ENCODE measurements at places on chromosomes 6 and 20.

DNA sequence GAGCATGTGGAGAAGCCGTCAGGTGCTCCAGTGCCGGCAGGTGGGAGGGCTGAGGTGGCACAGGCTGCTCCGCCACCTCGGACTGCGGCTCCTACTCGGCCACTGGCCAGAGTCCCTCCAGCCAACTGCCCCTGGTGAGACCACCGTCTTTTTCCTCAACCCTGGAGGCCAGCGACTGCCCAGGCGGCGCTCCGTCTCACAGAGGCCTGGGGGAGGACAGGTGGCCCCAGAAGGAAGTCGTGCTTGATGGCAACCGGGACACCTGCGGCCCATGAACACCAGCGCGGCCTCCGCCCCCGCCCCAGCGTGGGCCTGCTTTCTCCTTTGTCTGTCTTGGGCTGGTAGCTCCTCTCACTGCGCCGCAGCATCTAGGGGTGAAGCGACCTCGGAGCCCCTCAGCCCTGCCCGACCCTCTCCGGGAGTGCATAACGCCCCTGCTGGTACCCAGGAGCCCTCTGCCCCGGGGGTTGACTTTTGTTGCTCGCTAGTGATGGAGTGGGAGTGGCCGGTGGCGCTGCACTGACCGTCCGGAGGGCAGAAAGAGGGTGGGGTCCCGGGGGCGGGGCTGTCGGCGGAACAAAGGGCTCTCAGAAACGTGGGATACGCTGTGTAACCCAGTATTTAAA, 706 bp upstream of the TUBB2B start:
- no peak for DNase-seq

DNA sequence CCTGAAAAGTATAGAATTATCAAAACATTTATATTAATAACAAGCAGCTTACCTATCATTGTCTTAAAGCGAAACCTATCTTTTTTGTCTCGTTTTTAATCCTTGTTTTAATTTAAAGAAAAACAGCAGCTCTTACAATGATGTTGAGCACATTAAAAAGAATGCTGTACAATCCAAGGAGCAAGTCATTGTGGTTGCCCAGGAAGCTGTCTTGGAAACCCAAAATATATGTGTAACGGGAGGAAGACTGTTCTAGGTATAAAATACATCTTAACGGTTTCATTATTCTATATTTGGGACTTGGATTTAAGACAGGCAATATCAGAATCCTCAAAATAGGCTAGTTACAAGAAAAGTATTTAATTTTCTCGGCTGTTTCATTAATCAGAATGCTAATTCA, 21.7 kb downstream of the ZNF133 start:
- DNase-seq = no peak

DNA sequence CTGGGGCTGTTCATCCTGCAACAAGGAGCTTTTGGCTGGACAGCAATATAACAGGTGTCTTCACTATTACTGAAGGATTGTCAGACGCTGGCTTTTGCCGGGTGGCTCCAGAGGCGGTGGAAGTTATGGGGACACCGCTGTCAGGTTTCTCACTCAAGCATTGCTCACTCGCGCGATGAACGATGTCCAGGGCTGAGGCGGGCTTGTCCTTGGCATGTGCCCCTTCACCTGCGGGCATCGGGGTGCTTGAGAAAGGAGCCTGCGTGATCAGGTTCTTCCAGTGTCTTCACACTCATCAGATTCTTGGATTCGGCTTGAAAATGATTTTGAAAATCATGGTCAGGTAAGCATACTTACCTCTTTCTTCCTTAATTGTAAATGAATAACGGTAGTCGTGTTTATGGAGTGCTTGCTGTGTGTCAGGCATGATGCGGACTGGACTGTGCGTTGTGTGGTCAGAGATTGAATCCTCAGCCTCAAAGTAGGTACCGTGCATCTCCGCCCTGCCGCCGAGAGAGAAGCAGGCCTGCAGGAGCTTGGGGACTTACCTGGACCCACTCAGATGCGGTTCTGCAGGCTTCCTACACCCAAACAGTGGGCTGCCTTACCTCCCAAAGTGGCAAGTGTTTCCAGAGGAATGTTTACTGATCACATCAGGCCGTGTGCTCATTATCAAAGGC, 18.3 kb upstream of the PYGB start:
- no peak for DNase-seq

DNA sequence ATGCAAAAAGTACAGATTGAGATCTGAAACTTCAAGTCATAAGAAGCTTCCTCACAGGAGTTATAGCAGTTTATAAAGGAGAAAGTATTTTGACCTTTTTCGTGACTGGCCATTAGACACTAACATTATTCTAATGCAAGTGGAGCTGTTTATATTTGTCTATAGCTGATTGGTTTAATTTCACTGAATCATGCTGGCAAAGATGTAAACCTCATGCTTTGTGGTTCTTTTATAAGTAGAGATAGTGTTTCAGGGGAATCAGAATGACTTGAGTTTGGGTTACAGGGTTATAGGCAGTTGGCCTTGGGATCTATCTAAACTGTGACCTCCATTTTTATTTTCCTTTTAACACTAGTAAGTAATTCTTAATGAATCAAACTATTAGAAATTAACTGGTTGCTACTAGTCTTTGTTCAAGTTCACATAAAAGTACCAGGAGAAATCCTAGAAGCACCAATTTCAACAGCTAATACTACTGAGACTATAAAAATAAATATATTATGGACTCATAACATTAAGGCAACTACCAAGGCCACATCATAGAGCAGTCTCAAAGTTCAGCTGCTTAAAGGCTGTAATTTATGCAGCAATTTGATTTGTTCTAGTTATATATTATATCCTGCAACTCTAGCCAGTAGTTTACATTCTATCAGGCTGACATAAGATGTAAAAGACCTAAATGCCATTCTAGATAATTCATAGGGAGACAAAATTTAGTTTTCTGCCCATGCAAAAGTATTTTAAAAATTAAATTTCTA, 94.0 kb downstream of the RNGTT start:
- peak; percentile 89 for DNase-seq

- peak; percentile 69 for DNase-seq
These were observed 102.7 kb upstream of the CNKSR3 start for GRCh38 chr6:154613137-154613676.

DNA sequence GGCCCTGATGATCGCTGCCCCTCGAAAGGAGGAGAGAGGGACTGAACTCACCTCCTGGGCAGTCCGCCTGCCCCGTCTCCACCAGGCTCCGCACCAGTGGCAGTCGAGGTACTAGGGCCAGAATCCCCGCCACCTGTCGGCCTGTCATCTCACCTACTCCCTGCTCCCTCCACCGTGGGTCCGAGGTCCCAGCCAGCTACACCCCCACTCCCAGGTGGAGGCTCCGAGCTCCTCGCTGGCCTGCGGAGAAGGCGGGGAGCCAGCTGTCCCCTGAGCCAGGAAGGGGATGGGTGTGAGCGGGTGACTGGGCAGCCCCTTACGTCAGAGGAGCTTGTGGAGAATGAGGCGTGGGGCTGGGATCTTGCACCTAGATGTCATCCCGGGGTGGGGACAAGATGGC, 1066.5 kb upstream of the MANEA start:
- no peak for DNase-seq

DNA sequence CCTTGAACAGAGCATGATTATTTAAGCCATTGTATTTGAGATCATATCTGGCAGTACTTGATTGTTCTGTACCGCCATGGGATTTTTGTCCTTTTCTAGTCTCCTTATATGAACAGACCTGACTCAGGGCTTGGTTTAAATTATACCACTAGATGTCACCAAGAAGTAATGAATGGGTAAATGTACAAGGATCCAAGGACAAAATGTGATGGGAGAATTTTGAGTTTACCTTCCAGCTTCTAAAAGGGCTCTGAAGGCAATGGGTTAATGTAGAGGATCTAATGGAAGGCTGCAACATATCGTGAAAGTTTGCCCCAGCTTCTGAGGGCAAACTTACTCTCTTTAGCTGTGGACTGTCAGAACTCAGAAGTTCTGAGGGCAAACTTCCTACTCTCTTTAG, 12.0 kb downstream of the RNF8 start:
- no peak for DNase-seq

GRCh38 chr6:142241061-142241460, 60.7 kb upstream of the ADGRG6 start:
- DNase-seq = no peak

DNA sequence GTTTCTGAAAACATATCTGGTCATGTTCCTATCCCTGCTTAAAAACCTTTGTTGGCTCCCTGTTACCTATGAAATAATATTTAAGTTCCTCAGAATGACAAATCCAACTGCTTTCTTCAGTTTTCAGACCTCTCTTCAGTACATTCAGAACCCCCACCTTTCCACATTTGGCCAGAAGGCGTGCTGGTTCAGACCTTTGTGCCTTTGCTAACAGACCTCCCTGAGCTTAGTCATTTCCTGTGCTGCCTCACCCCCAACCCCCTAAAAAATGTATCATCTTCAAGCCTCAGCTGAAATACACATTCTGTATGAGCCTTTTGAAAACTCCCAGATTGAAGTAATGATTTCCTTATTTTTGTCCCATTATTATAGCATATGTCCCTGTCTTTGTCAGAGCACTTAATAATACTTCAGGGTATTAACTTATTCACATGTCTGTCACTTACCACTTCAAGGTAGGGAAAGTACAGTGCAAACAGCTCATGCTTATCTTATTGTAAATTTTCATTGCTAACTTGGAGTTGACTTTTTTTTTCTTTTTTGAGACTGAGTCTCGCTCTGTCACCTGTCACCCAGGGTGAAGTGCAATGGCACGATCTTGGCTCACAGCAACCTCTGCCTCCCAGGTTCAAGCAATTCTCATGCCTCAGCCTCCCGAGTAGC, 19.7 kb downstream of the FAM217A start:
- peak; percentile 40 for DNase-seq

GRCh38 chr20:16451982-16452381, 121.3 kb downstream of the KIF16B start:
- DNase-seq = no peak

DNA sequence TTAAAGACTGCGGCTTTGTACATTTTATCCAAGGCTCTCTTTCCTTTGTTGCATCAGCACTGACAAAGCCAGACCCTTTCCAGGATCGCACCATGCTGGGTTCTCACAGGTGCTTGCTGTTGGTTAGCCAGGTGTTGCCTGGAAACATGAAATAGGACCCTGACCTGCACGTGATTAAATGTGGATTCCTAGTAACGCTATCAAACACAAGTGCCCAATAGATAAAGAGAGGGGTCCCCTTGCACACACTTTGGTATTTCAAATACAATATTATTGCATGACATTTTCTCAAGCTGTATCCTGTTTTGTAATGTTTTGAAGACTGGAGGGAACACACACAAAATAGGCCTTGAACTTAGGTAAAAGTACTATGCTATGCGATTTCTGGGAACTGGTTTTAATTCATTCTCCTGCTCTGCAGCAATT, 73.3 kb downstream of the AKAP12 start:
- DNase-seq = no peak

DNA sequence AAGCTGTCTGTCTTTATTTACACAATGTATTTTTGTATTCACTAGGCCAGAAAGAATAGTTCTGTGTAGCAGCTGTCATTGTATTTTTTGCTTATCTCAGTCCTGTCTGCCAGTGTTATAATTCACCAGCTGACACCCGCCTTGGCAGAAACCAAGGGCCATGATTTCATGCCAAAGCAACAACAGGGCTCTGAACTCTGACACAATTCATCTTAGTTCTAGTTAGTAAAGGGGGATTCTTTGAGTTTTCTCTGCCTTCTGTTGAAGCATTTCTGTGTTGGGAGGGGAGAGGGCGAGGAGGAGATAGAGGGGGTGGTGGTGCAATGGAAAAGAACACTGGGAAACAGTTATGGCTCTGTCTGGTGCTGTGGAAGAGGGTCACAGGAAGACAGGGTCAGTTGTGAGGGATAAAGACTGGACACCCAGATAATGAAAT, 684.6 kb upstream of the MARCKS start:
- DNase-seq = peak; percentile 7

DNA sequence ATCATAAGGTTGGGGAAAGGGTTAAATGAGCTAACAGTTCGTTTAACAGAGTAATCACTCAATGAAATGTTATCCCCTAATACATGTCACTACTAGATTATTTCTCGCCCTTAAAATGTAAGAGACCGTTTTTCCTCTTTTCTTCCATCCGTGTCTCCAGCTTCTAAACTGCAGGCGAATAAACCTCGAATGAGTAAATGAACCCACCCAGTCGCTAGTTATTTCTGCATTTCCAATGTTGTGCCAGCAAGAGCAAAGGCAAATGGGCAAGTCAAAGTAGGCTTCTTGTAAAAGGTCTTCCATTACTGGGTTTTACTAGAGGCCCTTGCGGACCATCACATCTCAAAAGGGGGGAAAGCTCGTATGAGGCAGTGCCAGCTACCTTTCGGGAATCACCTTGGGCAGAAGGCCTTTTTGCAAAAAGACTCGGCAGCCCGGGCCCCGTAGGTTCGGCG, 400 bp upstream of the SMAP1 start:
- DNase-seq = no peak

- DNase-seq = peak; percentile 45
These were observed 610.3 kb downstream of the RNF144B start for GRCh38 chr6:18997375-18997826.

DNA sequence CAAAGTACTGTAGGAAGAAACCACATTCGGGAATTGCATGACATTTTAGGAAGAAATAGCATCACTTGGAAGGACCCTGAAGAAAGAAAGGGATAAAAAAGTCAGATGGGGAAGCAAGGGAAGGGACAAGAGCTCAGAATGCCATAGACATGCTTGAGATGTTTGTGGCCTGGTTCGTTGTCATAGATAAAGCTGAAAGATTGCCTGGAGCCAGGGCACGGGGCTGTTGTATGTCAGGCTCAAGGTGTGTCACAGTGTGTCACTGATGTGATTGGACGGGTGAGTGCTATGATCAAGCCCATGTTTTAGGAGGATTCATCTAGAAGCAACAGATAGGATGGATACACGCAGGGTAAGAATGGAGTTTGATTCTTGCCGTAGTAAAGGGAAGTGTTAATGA, 216.2 kb upstream of the SOX4 start:
- no peak for DNase-seq

GRCh38 chr6:11007715-11008608, 36.1 kb downstream of the ELOVL2 start:
- DNase-seq = peak; percentile 71

- DNase-seq = no peak
These were observed 10.3 kb upstream of the MYB start for GRCh38 chr6:135170849-135171248.

DNA sequence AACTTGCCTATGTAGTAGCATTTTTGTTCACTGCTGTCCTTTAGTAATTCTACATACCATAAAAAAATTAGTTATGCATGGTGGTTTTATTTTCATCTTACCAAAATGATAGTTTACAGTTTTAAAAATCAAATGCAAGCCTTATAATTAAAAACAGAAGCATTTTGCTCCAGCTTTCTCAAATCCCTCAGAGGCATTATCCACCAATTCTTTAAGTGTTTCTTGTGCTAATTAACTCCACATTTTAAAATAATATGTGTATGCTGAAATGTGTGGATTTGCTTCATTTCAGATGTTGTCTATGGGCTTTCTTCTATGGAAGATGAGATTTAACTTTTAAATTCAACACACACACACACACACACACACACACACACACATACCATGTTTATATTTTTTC, 49.3 kb downstream of the PCSK2 start:
- no peak for DNase-seq

DNA sequence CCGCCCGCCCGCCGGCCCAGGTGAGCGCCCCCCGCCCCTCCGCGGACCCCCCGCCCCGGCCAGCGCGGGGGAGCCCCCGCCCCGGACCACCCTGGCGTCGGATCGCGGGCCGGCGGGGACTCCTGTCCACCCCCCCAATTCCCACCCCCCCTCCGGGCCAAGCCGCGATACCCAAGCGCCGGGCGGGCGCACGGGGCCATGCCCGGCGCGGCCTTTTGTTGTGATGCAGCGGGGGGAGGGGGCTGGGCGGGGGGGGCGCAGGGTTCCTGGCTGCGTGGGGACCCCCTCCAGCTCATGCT, 245 bp downstream of the SRC start:
- no peak for DNase-seq

All from Caki2 (cell line).